ENCODE measurements at places on chromosomes 2 and 18. TPM values are rescaled to one million over a fixed set of nuclear protein-coding genes. Genes with fewer than 3 reads are reported as not detected.

DNA sequence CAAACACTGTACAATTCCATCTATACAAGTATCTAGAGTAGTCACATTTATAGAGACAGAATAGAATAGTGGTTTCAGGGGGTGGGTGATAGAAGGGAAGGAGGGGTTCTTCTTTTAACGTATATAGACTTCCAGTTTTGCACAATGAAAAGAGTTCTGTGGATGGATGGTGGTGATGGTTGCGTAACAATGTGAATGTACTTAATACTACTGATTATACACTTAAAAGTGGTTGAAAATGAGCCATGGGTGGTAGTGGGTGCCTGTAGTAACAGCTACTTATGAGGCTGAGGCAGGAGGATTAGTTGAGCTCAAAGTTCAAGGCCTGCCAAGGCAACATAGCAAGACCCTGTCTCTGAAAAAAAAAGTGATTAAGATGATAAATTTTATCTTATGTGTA lies 85.8 kb downstream of the SETBP1 start:
- H3K27ac ChIP-seq: no peak overlapping the region
- H3K4me3 ChIP-seq: no peak overlapping the region
- H3K4me1 ChIP-seq: peaks cover 5% of the 10 kb centered on the region
- DNase-seq: no peak
- no peaks in the 10 kb centered on the region for H3K27me3 ChIP-seq

- H3K4me1 ChIP-seq: peaks cover 11% of the 10 kb centered on the region
- no peaks in the 10 kb centered on the region for H3K27me3 ChIP-seq
- H3K4me3 ChIP-seq: no peak overlapping the region
- H3K27ac ChIP-seq: no peak overlapping the region
- DNase-seq: no peak
- no peaks in the 10 kb centered on the region for H3K36me3 ChIP-seq
Observed at GRCh38 chr18:58803978-58804377, 60.7 kb upstream of the ZNF532 start.

GRCh38 chr2:16948710-16949109 lies 283.1 kb upstream of the CYRIA start:
- no peaks in the 10 kb centered on the region for H3K4me1 ChIP-seq
- no peak overlapping the region for H3K27ac ChIP-seq

- no peaks in the 10 kb centered on the region for H3K36me3 ChIP-seq
- DNase-seq: no peak
- no peaks in the 10 kb centered on the region for H3K4me1 ChIP-seq
- no peaks in the 10 kb centered on the region for H3K27me3 ChIP-seq
Observed at GRCh38 chr18:49015886-49016647, 65.3 kb upstream of the SMAD7 start.

GRCh38 chr18:45370255-45371010 lies 244.8 kb upstream of the SLC14A2 start:
- H3K27ac ChIP-seq: no peak overlapping the region
- H3K4me1 ChIP-seq: no peaks in the 10 kb centered on the region
- H3K36me3 ChIP-seq: no peaks in the 10 kb centered on the region
- H3K27me3 ChIP-seq: no peaks in the 10 kb centered on the region

DNA sequence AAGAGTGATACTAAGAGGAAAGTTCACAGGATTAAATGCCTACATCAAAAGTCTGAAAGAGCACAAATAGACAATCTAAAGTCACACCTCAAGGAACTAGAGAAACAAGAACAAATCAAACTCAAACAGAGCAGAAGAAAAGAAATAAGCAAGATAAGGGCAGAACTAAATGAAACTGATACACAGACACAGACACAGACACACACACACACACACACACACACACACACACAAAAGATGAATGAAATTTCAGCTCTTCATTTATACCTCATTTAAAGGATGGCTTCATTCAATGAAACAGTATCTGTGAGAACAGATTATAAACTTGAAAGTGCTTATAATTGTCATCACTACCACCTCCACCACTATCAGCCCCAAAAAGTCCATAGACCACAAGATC lies 428.9 kb downstream of the MBD2 start:
- H3K27me3 ChIP-seq: no peaks in the 10 kb centered on the region
- no peak overlapping the region for H3K4me3 ChIP-seq
- no peak for DNase-seq
- H3K36me3 ChIP-seq: no peaks in the 10 kb centered on the region

Gene CAPG
- 139 TPM for total RNA-seq

Gene IMPA2
- total RNA-seq: 15.1 TPM

Gene CRACDL
- total RNA-seq: 0.72 TPM

Gene B3GNT7
- total RNA-seq: 10.1 TPM

Gene KIAA2012
- total RNA-seq: not detected

Gene FIGN
- total RNA-seq: not detected

Measured in GM12878 (cell line).